ENCODE measurements at places on chromosomes 2 and 18. TPM values are rescaled to one million over a fixed set of nuclear protein-coding genes. Genes with fewer than 3 reads are reported as not detected.

DNA sequence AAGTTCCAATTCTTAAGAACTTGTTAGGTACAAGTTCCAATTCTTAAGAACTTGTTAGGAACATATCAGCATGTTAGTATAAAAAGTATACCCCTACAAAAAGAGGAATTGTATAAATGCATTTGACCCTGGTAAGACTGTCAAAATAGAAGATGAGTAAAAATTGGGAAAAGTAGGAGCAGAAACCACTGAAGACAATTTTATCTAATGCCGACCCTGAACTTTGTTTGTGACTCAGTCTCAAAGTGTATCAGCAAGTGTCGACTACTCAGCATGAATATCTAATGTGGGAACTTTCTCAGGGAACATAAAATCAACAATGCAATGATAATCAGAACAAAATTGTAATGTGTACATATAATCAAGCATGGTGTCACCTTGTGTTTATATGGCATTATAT lies 583 bp upstream of the CD226 start:
- DNase-seq, result no peak

DNA sequence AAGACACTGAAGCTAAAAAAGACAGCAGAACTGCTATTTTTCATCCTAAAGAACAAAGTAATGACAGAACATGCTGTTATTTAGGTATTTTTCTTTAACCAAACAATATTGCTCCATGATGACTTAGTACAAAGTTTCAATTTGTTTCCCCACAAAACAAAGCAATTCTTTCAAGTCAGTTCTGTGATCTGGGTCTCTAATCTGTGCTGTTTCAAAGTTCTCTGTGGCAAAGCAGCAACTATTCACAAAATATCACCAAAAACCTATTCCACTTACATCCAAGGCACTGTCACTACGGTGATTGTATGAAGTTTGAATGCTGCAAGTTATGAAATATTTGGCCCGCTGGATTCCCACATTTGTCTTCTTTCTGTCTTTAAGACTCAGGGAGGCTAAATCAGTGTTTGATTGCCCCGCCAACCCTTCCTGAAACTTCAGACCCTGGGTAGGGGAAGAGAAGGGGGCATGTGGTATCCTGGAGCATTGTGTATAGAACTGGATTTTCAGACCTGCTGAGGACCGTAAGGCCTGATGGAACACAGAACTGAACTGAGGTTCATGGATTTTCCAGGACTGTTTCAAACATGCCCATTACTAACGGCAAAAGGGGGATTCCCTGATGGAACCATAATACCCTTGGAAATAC lies 13.1 kb upstream of the MFF start:
- no peak for DNase-seq

GRCh38 chr2:121490584-121491133 lies 40.0 kb upstream of the RNU4ATAC start:
- no peak for DNase-seq

DNA sequence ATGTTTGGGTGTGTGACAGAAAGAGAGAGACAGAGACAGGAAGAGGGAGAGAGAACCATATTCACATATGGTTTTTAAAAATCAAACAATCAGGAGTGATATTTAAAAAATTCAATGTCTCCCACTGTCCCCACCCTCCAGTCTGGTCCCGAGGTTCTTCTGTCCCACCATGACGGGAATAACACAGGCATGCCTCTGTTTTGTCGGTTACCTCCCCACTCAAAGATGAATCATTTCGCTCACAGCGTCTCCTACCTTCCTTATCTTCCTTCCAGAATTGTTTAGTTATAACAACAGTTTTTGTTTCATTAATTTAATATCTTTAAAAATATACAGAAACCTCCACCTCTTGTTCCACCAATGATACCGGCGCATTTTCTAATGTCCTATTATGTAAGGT lies 113.0 kb downstream of the KCNF1 start:
- DNase-seq, result no peak

GRCh38 chr2:71646028-71646427 lies 192.7 kb downstream of the DYSF start:
- no peak for DNase-seq

The SMYD1 gene
- 326 TPM for polyA plus RNA-seq

The TDRD15 gene
- polyA plus RNA-seq, result not detected

The FTCDNL1 gene
- polyA plus RNA-seq, result 2.0 TPM

The AOX1 gene
- polyA plus RNA-seq, result 1.5 TPM

Data from hindlimb muscle (tissue), 1 donor.